Activated CD4-positive, alpha-beta T cell treated with anti-CD3 and anti-CD28 coated beads, Interleukin-2, amount 10 ng/mL, durations not matched to agents 7 days and 5 days (primary cell): ENCODE measurements at places on chromosomes 5 and 9. TPM values are rescaled to one million over a fixed set of nuclear protein-coding genes. Genes with fewer than 3 reads are reported as not detected.

BRIX1 gene
- 33.3 TPM for total RNA-seq

ADAM19 gene
- 118 TPM for total RNA-seq

GRCh38 chr5:39451276-39451941 is 26.6 kb upstream of the DAB2 start:
- no peak overlapping the region for H3K4me3 ChIP-seq
- no peaks in the 10 kb centered on the region for H3K4me1 ChIP-seq
- H3K27me3 ChIP-seq = peaks cover 18% of the 10 kb centered on the region
- no peak for DNase-seq

DNA sequence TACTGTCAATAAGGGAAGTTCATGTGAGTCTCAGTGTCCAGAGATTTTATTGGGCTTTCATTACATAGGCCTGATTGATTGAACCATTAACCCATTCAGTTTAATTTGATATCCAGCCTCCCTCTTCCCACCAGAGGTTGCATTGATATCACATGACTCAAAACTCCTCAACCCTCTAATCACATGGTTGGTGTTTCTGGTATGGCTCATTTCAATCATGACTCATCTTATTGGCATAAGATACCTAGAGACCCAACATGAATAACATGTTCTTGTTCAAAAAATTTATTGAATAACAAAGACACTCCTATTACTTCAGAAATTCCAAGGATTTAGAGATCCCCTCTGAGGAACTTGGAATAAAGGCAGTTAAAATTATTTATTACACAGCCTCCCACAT is 982.2 kb downstream of the TLE1 start:
- H3K27ac ChIP-seq = no peak overlapping the region
- no peak for DNase-seq
- H3K4me3 ChIP-seq = no peak overlapping the region
- H3K27me3 ChIP-seq = no peaks in the 10 kb centered on the region
- no peaks in the 10 kb centered on the region for H3K4me1 ChIP-seq
- no peaks in the 10 kb centered on the region for H3K36me3 ChIP-seq
